Activated CD4-positive, alpha-beta T cell treated with anti-CD3 and anti-CD28 coated beads, Interleukin-2, amount 10 ng/mL, durations not matched to agents 24 days and 14 days (primary cell): ENCODE measurements at places on chromosomes 1 and 21. TPM values are rescaled to one million over a fixed set of nuclear protein-coding genes. Genes with fewer than 3 reads are reported as not detected.

GRCh38 chr21:31425138-31425537 is 81.1 kb upstream of the TIAM1 start:
- peaks cover 5% of the 10 kb centered on the region for H3K36me3 ChIP-seq
- DNase-seq = no peak
- no peak overlapping the region for H3K27ac ChIP-seq
- H3K4me3 ChIP-seq = no peak overlapping the region

- H3K27ac ChIP-seq = no peak overlapping the region
- H3K4me3 ChIP-seq = no peak overlapping the region
- no peak for DNase-seq
- H3K36me3 ChIP-seq = no peaks in the 10 kb centered on the region
- H3K27me3 ChIP-seq = peaks cover 49% of the 10 kb centered on the region
Measured at GRCh38 chr1:201284636-201285035, 1.3 kb downstream of the PKP1 start.

GRCh38 chr1:163706915-163707314 is 385.2 kb downstream of the NUF2 start:
- H3K4me3 ChIP-seq = no peak overlapping the region
- H3K4me1 ChIP-seq = no peaks in the 10 kb centered on the region
- no peak for DNase-seq
- H3K27me3 ChIP-seq = no peaks in the 10 kb centered on the region
- H3K27ac ChIP-seq = no peak overlapping the region

SPATA1 gene
- 0.69 and 0.98 TPM in 2 replicates for total RNA-seq
